ENCODE measurements at places on chromosomes 3 and 15.

DNA sequence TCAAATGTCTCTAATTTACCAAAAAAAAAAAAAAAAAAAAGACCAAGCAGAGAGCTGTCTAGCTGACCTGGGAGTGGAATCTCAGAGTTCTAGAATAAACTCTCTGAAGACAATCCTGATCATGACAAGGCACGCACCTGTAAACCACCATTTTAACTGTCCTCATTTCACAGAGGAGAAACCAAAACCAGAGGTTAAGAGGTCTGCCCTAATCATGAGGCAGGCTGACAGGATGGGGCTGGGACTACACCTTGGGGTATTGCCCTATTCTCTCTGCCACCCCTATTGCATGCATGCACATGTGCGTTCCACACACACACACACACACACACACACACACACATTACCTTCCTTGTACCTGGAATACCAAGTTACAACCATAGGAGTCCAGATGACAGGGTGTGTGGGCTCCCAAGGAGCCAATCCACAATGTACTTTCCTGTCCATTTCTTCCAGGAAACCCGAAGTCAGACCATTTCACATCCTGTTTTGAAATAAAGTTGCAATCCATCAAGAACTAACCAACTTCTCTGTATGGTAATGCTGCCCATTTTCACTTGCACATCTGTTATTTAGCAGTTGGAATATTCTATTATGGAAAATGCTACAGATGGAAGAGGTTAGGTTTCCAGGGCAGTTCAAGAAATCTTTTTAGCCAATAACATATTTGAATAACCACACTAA is 34.6 kb downstream of the HSPBAP1 start:
- no peaks in the 10 kb centered on the region for H3K27me3 ChIP-seq
- peaks cover 15% of the 10 kb centered on the region for H3K36me3 ChIP-seq
- no peak for DNase-seq
- no peak overlapping the region for H3K4me3 ChIP-seq
- no peak overlapping the region for H3K27ac ChIP-seq

- H3K4me3 ChIP-seq: no peak overlapping the region
- no peak overlapping the region for H3K27ac ChIP-seq
- no peak for DNase-seq
- no peaks in the 10 kb centered on the region for H3K27me3 ChIP-seq
- peaks cover 4% of the 10 kb centered on the region for H3K36me3 ChIP-seq
Measured at GRCh38 chr15:61996056-61996635, 64.1 kb downstream of the VPS13C start.

DNA sequence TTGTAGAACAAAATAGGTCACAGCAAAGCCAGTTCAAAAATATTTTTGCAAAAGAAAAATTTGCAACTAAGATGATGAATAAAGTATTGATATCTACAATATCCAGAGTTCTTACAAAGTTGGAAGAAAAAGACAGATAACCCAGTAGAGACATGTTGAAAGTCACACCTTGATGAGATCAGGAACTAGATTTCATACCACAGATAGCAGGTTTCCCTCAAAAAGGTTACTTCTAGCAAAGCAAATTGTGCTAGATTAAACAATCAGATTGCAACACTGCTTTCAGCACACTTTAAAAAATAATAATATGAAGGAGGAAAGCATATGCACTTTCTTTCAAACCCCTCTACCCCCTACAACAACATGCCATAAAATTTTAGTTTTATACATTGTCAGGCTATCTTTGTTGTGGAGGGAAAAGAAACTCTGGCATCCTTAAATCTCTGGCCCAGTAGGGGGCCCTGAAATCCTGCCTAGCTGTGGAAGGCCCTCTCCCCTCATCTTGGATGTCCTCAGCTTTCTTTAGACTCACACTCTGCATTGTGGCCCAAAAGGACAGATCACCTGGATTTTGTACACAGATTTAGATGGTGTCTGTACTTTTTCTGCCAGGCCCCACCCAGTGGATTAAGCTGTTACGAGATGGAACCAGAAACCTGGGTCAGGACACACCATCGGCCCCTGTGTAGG is 50.9 kb downstream of the CCR3 start:
- no peaks in the 10 kb centered on the region for H3K36me3 ChIP-seq
- DNase-seq: no peak
- H3K27ac ChIP-seq: no peak overlapping the region
- no peaks in the 10 kb centered on the region for H3K4me1 ChIP-seq
- peaks cover 15% of the 10 kb centered on the region for H3K27me3 ChIP-seq
- H3K4me3 ChIP-seq: no peak overlapping the region

DNA sequence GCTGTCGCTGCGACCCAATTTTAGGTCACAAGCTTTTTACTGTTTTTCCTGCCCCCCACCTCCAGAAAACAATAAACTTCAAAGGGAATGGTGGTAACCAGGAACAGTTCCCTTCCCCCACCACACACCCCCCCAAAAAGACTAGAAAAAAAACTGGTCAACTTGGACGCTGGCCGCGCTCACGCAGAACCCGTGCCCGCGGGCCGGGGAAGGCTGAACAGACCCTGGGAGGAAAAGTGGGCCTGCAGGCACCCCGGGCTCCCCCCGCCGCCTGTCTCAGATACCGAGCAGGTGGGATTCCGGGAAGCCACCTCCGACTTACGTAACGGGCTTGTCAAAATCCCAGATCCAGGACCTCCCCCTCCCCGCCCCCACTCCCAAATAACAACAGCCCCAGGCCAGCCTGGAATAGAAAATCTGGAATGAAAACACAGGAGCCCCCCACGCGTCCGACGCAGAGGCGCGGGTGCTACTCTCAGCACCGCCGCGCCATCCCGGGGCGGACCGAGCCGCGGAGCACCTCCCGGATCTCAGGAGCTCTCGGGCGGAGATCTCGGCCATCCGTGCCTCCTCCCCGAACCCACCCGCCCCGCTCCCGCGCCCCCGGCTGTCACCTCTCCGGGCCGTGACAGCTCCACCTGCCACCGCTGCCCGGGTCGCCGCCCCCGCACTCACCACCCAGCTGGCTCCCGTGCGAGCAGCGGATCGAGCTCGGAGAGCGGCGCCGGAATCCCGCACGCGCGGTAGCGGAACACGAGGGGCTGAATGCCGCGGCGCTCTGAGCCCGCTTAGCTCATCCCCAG is 557 bp downstream of the DENND4A start:
- H3K4me1 ChIP-seq: peaks cover 19% of the 10 kb centered on the region
- no peaks in the 10 kb centered on the region for H3K36me3 ChIP-seq
- H3K4me3 ChIP-seq: peak overlapping the region; percentile 98
- no peak for DNase-seq

DNA sequence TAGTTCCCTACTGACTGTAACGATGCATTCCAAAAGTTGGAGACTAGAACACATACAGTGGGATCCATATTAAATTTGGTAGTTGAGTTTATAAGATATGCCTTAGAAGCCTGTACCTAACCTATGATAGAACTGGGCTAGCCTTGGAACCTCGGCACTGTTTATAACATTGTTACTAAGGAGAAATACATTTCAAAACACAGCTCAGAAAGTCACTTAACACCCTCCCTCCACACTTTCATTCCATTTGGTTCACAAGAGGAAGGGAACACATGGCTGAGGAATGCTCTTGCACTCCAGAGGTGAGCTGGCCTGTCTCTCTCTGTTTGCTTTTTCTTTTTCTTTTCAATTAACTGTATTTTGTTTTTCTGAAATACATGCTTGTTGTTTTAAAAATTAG is 48.7 kb upstream of the TSC22D2 start:
- no peaks in the 10 kb centered on the region for H3K27me3 ChIP-seq
- no peak overlapping the region for H3K4me3 ChIP-seq
- no peak overlapping the region for H3K27ac ChIP-seq
- H3K36me3 ChIP-seq: no peaks in the 10 kb centered on the region
- DNase-seq: no peak
- H3K4me1 ChIP-seq: peaks cover 7% of the 10 kb centered on the region

DNA sequence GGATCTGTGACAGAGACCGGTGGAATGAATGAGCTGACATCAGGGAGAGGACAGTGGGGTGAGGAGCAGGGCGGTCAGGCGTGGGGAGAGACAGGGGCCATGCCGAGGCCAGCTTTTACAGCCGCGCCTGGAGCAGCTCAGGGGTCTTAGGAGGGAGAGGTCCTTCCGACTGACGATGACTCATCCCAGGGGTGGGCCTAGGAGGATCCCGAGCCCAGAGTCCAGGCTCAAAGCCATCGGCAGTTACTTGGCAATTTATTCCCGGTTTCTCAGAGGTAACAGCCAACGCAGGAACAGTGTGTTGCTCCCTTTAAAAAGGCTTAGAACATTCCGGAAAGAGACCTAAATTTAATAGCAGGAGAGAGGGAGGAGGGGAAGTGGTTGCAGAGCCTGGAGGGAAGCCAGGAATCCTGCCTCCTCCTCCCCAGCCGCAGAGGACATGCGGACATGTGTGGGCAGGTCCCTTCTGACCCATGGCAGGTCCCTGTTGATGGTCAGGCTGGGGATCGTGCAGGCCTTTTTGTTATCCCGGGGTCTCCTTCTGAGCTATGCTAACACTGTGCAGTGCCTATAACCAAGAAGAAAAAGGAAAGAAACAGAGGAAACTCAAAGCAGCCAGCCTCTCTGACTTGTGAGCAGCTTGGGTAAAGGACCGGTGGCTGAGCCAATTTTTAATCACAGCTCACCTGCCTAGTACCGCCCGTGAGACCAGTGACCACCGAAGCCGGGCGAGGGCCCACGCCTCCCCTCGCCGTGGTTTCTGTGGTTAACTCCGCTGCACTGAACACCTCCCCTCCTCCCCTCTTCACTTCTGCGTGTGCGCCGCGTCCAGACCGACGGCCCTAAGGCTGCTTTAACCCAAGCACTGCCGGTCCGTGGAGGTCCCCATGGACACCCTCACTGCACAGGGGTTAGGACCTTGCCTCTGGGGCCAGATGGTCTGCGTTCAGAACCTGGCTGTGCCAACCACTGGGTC is 392.4 kb upstream of the PROK2 start:
- no peak for DNase-seq
- H3K4me3 ChIP-seq: no peak overlapping the region
- H3K27ac ChIP-seq: no peak overlapping the region
- H3K27me3 ChIP-seq: peaks cover 4% of the 10 kb centered on the region
- H3K36me3 ChIP-seq: no peaks in the 10 kb centered on the region

DNA sequence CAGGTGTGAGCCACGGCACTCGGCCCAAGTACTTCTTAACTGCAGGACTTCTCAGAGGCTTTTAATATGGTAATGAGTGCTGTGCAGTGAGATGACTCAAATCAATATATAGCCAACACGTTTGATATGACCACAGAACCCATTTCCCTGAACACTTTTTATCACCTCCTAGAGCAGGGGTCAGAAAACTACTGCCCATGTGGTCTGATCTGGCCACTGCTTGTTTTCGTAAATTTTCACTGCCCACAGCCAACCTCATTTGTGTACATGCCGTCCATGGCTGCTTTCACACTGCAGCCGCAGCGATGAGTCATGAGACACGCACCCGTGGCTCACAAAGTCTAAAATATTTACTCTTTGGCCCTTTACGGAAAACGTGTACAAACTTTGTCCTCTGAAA is 179.2 kb downstream of the RORA start:
- H3K36me3 ChIP-seq: no peaks in the 10 kb centered on the region
- no peak overlapping the region for H3K4me3 ChIP-seq
- H3K27me3 ChIP-seq: peaks cover 13% of the 10 kb centered on the region
- H3K4me1 ChIP-seq: peaks cover 10% of the 10 kb centered on the region
- H3K27ac ChIP-seq: no peak overlapping the region

DNA sequence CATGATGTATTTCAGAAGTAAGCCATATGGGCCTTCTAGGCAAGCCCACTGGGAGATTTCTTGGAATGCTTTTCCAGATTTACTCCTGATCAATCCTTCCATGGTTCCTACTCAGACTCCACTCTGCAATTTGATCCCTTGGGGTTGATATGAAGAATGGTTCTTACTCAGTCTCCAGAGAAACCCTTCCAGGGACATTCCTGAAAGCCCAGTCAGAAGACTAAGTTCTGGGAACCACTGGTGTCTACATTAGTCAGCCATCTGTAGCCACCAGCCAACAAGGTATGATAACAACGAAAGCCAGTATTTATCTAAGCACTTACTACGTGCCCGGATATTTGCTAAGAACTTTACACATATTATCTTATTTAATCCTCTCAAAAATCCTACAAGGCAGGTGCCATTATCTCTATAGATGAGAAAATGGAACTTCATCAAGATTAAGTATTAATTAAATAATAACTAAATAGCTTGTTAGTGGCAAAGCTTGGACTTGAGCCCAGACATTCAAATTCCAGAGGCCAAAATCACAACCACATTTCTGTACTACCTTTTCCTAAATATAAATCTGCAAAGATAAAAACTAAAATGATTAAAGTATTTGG is 32.7 kb downstream of the ZNF385D start:
- no peak overlapping the region for H3K4me3 ChIP-seq
- H3K27me3 ChIP-seq: no peaks in the 10 kb centered on the region
- no peaks in the 10 kb centered on the region for H3K4me1 ChIP-seq
- DNase-seq: no peak
- H3K36me3 ChIP-seq: peaks cover 5% of the 10 kb centered on the region

GRCh38 chr15:96409215-96410138 is 79.0 kb downstream of the NR2F2 start:
- H3K36me3 ChIP-seq: no peaks in the 10 kb centered on the region
- peaks cover 10% of the 10 kb centered on the region for H3K4me1 ChIP-seq
- H3K27me3 ChIP-seq: peaks cover 91% of the 10 kb centered on the region

DNA sequence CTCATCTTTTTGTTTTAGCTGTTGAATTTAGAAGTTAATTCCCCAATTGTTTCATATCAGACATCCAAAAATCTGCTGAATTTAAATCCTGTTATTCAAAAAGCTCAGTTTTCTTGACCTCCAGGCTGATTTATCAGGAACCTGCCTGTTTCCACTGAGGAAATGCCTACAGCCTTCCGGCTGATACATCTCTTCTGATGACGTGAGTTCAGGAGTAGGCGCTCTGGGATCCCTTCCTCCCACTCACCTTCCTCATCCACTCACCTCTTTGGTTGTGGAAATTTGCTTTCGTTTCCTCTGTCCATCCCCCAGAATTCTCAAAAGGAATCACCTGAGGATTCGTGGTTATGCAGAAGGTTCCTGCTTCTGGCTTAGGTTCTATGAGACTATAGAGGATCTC is 55.4 kb upstream of the ALDH1A3 start:
- no peak for DNase-seq
- no peaks in the 10 kb centered on the region for H3K36me3 ChIP-seq
- no peak overlapping the region for H3K4me3 ChIP-seq
- H3K4me1 ChIP-seq: no peaks in the 10 kb centered on the region
- peaks cover 8% of the 10 kb centered on the region for H3K27me3 ChIP-seq
- H3K27ac ChIP-seq: no peak overlapping the region

GRCh38 chr15:39330061-39330460 is 250.8 kb upstream of the THBS1 start:
- H3K36me3 ChIP-seq: no peaks in the 10 kb centered on the region
- no peak for DNase-seq
- H3K27me3 ChIP-seq: peaks cover 29% of the 10 kb centered on the region
- peaks cover 13% of the 10 kb centered on the region for H3K4me1 ChIP-seq

DNA sequence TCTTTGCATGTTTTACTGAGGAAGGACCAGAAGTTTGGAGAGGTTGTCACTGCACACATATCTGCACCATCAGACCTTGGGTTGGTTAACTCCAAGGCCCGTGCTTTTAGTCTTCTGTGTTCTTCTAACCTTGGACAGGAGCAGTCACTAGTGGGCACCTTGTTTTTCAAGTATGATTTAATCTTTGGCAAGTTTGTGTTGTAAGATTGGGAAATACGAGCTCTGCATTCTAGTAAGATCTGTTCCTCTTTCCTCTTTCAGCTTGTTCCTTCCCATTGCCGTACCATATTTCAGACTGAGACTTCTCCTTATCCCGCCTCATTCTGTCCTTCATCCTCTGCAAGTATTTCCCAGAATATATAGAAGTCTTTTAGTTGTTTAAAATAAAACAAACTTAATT is 5.1 kb downstream of the TMOD2 start:
- peaks cover 10% of the 10 kb centered on the region for H3K4me1 ChIP-seq
- no peak overlapping the region for H3K4me3 ChIP-seq
- peaks cover 39% of the 10 kb centered on the region for H3K27me3 ChIP-seq
- H3K36me3 ChIP-seq: no peaks in the 10 kb centered on the region

- H3K27me3 ChIP-seq: peaks cover 3% of the 10 kb centered on the region
- no peak overlapping the region for H3K4me3 ChIP-seq
- DNase-seq: no peak
Measured at GRCh38 chr3:16825617-16826204, 59.0 kb upstream of the PLCL2 start.
